Activated naive CD4-positive, alpha-beta T cell treated with anti-CD3 and anti-CD28 coated beads, Interleukin-2, amount 50 U/mL, for 16 hours (primary cell): ENCODE measurements at places on chromosomes 13 and 19.
A peak's percentile ranks its signal among the peaks of the same experiment; 100 is the strongest.

DNA sequence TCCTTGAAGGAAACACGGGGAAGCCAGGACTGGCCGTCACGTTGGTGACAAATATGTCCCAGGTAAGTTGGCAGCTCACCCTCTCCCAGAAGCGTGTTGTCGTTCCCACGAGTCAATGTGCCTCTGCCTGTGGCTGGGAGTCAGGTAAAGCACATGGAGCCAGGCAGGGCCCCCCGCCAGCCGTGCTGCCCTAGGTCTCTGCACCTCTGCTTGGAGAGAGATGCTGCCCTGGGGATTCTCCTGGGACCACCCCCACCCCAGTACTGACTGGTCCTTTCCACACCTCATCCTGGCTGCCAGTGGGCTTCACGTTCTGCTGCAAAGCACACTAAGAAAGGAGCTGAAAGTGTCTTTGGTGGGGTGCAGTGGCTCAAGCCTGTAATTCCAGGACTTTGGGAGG is 9.9 kb downstream of the ZNF114 start:
- no peak for DNase-seq

- DNase-seq: no peak
Observed at GRCh38 chr13:33202644-33203169, 82.8 kb downstream of the STARD13 start.

GRCh38 chr13:27194895-27195764 is 23.5 kb upstream of the USP12 start:
- no peak for DNase-seq

DNA sequence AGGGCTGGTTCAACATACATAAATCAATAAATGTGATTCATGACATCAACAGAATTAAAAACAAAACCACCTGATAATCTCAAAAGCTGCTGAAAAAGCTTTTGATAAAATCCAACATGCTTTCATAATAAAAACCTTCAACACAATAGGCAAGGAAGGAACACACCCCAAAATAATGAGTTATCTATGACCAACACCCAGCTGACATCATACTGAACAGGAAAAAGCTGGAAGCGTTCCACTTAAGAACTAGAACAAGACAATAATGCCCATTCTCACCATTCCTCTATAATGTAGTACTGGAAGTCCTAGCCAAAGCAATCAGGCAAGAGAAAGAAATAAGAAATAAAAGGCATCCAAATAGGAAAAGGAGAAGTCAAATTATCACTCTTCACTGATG is 116.2 kb upstream of the FREM2 start:
- DNase-seq: no peak

- DNase-seq: no peak
Observed at GRCh38 chr19:10976131-10976892, 15.5 kb downstream of the SMARCA4 start.

- no peak for DNase-seq
Observed at GRCh38 chr13:29847501-29847983, 2.9 kb downstream of the UBL3 start.

- no peak for DNase-seq
Observed at GRCh38 chr13:74047931-74048600, 86.1 kb downstream of the KLF12 start.

DNA sequence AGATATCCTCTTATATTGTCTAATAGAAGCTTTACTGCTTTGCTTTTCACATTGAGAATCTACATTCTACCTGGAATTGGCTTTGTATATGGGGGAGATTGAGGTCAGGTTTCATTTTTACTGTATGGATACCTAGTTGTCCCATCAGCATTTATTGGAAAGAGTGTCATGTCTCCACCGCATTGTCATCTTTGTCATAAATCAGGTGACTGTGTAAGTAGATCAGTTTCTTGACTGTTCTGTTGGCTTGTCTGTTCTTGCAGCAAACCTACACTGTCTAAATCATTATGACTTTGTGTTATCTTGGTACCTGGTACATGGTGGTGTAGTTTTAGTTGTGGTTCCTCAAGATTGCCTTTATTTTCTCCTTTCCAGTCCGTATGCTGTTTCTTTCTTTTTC is 5.8 kb downstream of the URI1 start:
- DNase-seq: no peak

DNA sequence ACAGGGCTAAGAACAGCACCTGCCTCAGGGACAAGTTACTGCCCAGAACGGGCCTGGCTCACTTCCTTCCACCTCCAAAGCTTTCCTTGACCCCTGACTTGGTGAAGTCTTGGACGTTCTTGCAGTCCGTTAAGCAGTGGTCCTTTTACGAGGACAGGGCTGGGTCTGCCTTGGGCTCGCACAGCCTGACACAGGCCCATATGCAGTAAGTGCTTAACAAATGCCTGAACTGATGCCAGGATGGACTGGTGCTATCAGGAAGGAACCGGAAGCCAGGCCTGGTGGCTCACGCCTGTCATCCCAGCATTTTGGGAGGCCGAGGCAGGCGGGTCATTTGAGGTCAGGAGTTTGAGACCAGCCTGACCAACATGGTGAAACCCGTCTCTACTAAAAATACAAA is 1.8 kb upstream of the PLK5 start:
- DNase-seq: no peak

DNA sequence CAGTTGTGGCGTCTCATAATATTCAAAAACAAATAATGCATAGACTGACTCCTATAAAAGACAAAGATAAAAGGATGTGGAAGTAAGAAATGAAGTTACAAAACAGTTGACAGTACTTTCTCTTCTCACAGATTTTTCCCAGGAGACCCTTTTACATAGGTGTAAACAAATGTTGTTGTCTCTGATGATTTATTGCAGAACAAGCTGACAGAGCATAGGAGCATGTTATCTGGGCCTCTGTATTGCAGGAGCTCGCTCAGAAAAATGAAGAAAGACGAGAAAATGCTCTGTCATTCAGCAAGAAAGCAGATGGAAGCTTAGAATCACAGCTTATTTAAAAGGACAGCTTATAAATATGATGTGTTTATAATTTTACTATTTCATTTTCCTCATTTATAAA is 353.6 kb upstream of the GPC6 start:
- no peak for DNase-seq

DNA sequence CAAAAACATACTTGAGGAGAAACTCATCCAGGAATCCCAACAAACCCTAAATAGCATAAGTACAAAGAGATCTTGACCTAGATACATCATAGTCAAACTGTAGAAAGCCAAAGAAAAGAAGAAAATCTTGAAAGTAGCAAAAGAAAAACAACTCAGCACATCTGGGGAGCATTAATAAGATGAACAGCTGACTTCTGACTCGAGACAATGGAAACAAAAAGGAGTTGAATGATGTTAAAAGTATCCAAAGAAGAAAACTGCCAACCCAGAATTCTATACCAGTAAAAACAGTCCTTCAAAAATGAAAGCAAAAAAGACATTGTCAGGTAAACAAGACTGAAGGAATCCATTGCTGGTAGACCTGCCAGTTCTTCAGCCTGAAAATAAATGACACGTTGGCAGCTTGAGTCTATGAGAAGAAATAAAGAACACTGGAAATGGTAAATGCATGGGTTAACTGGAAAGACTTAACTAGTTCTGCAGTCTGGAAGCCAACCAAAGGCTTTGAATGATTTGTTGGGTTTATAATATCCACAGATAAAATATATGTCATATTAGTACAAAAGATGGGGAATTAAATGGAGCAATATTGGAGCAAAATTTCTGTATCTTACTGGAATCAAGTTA is 46.8 kb downstream of the TSSK6 start:
- no peak for DNase-seq

DNA sequence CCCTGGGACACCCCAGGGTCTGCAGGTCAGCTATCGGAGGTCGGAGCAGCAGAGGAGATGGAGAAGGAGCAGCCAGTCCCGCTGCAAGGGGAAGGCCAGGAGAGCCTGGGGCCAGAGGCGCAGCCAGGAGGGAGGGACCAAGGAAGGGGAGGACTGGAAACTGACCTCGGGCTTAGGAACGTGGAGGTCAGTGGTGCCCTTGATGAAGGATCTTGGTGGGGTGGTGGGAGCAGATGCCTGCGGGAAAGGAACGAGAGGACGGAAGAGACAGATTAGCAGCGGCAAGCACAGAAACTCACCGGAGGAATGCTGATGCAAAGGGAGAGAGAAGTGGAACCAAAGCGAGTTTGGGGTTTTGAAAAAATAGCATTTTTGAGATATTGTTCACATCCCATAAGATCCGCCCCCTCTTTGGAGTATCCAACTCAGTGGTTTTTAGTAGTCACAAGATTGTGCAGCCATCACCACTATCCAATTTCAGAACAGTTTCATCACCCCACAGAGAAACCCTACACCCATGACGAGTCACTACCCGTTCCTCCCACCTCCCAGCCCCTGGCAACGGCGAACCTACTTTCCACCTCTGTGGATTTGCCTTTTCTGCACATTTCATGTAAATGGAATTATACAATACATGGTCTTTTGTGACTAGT is 22.1 kb downstream of the PLEKHF1 start:
- DNase-seq: peak; percentile 58

- DNase-seq: peak; percentile 13
Observed at GRCh38 chr13:27712421-27712820, 79.9 kb upstream of the GSX1 start.

GRCh38 chr19:13466697-13467096 is 39.6 kb downstream of the CACNA1A start:
- DNase-seq: no peak

GRCh38 chr13:39835253-39835652 is 179.8 kb downstream of the COG6 start:
- no peak for DNase-seq

GRCh38 chr19:51712461-51713081 is 11.2 kb downstream of the HAS1 start:
- DNase-seq: no peak

- DNase-seq: no peak
Observed at GRCh38 chr19:3532154-3532786, 6.7 kb upstream of the TEKTIP1 start.

- no peak for DNase-seq
Observed at GRCh38 chr13:112840472-112841302, 128.3 kb upstream of the MCF2L start.

- peak; percentile 69 for DNase-seq
Observed at GRCh38 chr19:6481541-6482342, at the start of gene DENND1C. DENND1C (minus strand) TSS chr19:6481787; CDS start chr19:6481695, 92 bp downstream.

- no peak for DNase-seq
Observed at GRCh38 chr13:37695200-37695599, 96.6 kb upstream of the POSTN start.

- DNase-seq: no peak
Observed at GRCh38 chr13:40422588-40423235, 243.7 kb downstream of the FOXO1 start.

GRCh38 chr19:28884786-28885476 is 328.0 kb downstream of the UQCRFS1 start:
- no peak for DNase-seq

DNA sequence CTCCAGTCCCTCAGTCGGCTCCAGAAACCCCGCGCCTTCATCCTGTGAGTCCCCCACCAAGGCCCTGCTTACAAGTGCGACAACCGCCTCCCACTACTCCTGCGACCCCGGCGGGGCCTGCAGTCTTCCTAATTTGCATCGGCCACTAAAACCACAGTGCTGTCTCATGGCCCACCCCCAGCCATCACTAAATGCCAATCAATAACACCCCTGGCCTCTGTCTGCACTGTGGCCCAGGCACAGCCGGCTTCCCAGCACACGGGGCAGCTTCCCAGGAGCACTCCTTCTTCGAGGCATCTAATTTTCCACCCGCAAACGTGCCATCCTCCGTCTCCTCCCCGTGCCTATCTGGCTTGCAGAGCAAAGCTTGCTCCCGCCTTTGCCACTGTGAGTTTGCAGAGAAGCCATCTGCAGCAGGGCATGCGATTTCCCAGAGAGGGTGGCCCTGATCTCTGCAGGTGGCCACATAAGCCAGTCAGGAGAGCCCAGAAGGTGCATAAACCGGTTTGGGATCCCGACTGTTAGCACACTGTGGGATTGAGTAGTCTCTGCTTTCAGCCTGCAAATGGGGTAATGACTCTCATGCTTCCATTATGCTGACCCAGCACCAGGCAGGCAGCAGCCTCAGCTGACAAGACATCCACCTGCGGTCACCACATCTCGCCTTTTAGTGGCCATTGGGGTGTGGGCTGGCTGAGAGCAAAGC is 34.0 kb upstream of the USE1 start:
- DNase-seq: no peak

DNA sequence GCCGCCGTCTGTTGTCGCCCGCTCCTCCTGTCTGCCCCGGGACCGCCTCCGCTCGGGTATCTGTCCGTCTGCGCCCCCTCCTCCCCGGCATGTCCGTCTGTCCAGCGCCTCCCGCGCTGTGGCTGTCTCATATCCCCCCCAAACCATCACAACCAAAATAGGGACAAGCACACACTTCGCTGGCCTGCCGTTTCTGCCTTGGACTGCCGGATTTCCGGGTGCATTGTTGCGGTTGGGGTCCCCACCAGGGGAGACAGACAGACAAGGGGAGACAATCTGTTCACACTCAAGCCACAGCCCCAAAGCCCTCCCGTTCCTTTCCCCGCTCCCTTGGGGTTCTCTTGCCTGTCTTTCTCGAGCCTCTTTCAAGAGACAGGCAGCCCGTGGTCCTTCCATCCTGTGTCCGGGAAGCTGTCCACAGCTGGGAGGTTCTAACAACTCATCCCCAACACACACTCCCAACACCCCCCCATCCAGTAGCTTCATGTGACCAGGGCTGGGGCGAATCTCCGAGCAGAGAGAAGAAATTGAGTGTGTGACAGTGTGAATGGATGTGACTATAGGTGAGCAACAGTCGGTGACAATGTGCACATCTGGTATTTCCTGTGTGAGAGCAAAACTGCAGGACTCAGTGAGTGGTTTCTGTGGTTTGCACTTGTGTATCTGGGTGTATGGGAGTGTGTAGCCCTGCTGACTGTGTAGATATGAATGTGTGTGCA is 16.5 kb upstream of the FOSB start:
- no peak for DNase-seq

- DNase-seq: no peak
Observed at GRCh38 chr13:50797091-50797490, 46.4 kb downstream of the DLEU7 start.

DNA sequence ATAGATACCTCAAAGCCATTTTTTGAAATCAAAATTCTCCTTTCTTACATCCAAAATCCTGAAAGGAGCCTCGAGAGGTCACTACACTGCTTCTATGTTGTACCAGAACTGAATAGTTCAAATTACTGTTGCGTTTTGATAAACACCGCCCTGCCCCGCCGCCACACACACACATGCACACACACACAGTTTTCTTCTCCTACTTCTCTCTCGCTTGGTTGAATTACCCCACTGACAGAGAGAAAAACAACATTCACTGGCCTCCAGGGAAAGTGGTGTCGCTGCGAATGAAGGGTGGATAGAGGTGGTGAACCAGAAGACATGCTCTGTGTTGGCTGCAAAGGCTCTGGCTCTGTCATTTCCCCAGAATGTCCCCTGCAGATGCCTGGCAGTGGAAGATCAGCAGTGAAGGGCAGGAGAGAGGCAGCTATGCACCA is 183.4 kb upstream of the RFC3 start:
- DNase-seq: no peak
